ENCODE measurements at places on chromosomes 1 and 21.

DNA sequence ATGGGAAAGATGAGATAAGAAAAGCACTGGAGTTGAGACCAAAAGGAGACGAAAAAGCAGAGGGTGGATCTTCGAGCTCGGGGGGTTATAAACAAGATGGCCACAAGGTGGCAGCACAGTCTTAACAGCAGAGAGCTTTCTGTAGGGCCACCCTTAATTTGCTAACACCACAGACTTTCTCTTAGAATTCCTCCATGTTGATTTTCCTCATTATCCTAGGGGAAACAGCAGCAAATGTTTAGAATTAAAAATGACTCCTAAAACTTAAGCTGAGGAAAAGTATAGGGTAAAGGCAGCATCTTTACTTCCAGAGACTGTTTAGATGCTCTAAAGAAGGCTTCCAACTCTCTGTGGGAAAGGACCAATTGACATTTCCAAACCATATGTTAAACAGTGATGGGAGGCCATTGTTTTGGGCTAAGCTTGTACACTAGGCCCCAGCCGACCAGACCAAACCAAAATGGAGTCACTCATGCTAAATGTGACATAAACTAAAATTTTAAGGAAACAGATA lies 2.5 kb upstream of the APOBEC4 start:
- peak; percentile 85 for DNase-seq

DNA sequence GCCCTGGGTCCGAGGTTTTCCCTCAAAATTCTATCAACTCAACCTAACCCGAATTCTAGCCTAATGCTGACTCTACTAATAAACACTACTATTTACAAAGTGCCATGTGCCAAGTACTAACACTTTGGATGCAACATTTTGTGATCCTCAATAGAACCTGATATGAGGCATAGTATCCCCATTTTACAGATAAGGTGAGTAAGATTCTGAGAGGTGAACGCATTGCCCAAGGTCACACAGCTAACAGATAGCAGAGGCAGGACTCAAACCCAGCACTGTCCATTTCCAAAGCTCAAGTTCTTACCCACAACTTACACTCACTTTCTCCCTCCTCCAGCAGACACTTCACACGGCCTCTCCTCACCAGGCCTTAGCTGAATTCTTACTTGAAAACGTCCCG lies 46.0 kb upstream of the LAPTM5 start:
- DNase-seq, result no peak

DNA sequence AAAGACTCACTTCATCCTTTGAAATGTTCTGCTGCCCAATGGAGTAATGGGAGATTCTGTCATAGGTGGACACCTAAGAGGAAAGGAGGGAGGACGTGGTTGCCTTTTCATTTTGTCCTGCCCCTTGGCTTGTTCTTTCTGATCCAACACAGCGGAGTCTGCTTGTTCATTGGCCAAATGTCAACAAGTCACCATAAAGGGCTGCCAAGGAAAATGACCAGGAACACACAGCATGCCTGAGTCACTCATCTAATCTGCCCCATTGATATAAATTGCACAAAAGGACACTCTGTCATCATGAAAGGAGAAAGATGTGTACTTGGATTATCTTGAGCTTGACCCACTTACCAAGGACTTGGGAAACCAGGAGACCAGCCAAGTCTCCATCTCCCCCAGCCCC lies 422.9 kb downstream of the SETD4 start:
- no peak for DNase-seq

GRCh38 chr1:62928885-62929284 lies 145.0 kb downstream of the ATG4C start:
- DNase-seq, result no peak

- peak; percentile 59 for DNase-seq
Observed at GRCh38 chr1:171110621-171111326, 20.1 kb downstream of the FMO3 start.

- DNase-seq, result no peak
Observed at GRCh38 chr1:211331011-211331709, 4.5 kb downstream of the TRAF5 start.
